Sigmoid colon (tissue), 7 donors: ENCODE measurements at places on chromosomes 11 and 22. TPM values are rescaled to one million over a fixed set of nuclear protein-coding genes. Genes with fewer than 3 reads are reported as not detected.

The HTR3B gene
- 0.07 TPM for polyA plus RNA-seq

The IGF2 gene
- 7.8 TPM for polyA plus RNA-seq

The VSIG10L2 gene
- polyA plus RNA-seq, result not detected

The KCNK7 gene
- polyA plus RNA-seq, result 1.4 TPM

DNA sequence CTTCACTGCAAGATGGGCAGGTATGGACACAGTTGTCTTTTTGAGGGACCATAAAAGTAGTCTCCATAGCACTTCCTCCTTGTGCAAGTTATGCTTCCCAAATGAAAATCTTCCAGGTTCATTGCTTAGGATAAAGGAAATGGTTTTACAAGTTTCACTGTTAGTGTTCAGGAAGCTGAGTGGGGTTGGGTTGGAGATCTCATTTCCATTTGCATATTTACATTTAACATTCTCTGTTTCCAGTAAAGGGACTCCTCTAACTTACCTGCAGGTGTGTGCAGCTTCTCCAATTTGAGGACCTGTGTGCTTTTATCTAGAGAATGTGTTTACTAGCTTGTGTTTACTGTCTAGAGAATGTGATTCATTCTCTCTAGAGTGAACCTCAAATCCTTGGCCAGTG lies 141.3 kb upstream of the POU2AF2 start:
- H3K27ac ChIP-seq, result no peak overlapping the region
- H3K4me3 ChIP-seq, result no peak overlapping the region

GRCh38 chr11:119295178-119295577 lies 21.8 kb downstream of the MCAM start:
- DNase-seq, result no peak
- no peaks in the 10 kb centered on the region for H3K27me3 ChIP-seq
- H3K4me1 ChIP-seq, result peaks cover 25% of the 10 kb centered on the region
- H3K27ac ChIP-seq, result no peak overlapping the region

DNA sequence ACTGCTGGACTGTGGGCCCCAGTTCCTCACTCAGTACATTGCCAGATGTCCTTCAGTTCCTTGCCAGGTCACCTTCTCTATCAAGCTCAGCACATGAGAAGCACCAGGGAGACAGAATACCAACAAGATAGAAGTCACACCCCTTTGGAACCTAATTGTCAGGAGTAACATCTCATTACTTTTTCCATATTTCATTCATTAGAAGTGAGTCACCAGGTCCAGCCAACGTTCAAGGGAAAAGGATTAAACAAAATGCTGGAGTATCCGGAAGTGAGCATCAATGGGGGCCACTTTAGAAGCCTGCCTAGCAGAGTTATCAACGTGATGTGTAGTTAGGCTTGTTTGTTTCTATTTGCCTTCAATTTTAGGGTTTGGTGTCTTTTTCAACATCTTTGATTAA lies 569.3 kb downstream of the MIAT start:
- no peak overlapping the region for H3K27ac ChIP-seq
- H3K4me3 ChIP-seq, result no peak overlapping the region
- no peak for DNase-seq
- peaks cover 20% of the 10 kb centered on the region for H3K4me1 ChIP-seq
- no peaks in the 10 kb centered on the region for H3K27me3 ChIP-seq

DNA sequence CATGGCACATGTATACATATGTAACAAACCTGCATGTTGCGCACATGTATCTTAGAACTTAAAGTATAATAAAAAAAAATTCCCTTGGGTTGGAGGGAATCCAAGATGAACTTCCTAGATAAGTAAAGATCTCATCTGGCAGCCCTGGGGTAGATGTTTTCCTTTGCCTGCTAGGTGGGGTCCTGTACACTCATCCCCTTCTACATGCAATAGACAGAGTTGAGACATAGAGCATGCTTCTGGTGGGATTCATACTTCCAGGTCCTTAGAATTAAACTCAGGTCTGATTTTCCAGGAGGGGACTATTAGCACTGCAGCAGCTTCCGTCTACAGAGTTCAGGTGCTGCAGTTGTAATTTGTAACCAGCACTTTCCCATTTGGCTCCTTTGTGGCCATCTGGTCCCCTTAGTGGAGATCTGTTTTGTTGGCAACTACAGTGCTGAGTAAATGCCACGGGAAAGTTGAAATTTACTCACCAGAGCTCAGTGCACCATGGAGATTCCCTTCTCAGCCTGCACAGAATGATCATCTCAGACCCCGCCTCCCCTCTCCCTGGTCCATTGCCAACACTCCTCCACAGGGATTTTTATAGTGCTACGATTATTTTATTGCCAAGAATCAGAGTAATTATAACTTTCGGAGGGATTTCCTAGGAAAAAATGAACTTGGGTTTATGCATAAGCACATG lies 220.1 kb upstream of the E2F8 start:
- DNase-seq, result no peak
- no peaks in the 10 kb centered on the region for H3K36me3 ChIP-seq
- H3K27me3 ChIP-seq, result no peaks in the 10 kb centered on the region
- H3K4me1 ChIP-seq, result no peaks in the 10 kb centered on the region

DNA sequence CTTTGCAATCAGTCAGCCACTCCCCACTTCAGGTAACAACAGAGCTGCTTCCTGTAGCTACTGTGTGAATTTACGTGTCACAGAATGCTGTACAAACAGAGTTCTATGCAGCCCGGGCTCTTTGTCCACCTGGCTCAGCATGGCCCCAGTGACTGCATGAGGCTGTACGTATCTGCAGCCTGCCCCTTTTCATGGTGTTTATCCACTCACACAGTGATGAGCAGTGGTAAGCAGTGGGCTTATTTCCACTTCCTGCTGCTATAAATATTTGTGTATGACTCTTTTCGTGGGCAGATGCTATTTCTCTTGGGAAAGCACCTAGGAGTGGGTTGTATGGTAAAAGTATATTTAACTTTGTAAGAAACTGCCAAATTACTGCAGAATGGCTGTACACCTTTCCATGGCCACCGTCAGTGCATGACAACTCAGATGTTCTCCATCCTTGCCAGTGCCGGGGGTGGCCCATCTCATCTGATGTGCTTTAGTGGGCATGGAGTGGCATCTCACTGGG lies 43.3 kb downstream of the MYEOV start:
- no peaks in the 10 kb centered on the region for H3K36me3 ChIP-seq
- no peak overlapping the region for H3K27ac ChIP-seq
- no peak for DNase-seq
- H3K4me1 ChIP-seq, result no peaks in the 10 kb centered on the region

- H3K27ac ChIP-seq, result no peak overlapping the region
- no peaks in the 10 kb centered on the region for H3K27me3 ChIP-seq
- DNase-seq, result no peak
- peaks cover 33% of the 10 kb centered on the region for H3K36me3 ChIP-seq
These were observed 42.6 kb downstream of the BRD1 start for GRCh38 chr22:49785046-49785521.

- peaks cover 10% of the 10 kb centered on the region for H3K27me3 ChIP-seq
- H3K36me3 ChIP-seq, result no peaks in the 10 kb centered on the region
- DNase-seq, result no peak
- H3K27ac ChIP-seq, result no peak overlapping the region
These were observed 156.8 kb downstream of the MYO18B start for GRCh38 chr22:25898707-25899365.

DNA sequence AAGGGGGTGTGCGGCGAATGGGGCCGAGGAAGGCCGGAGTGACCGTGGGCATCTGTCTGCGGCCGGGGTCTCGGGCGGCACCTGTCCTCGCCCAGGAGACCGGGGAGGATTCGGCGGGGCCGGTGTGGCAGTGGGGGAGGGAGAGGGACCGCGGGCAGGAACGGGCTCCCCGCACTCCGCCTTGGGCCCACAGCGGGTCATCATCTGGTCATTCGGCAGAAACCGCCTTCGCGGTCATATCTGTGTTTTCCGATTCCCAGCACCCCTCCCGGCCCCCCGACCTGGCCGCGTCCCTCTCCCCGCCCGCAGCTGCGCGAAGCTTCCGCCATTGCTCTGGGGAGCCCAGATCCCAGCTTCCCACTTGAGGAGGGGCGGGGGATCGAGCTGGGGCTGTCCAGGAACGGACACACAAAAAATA lies 824 bp upstream of the CBX6 start:
- peaks cover 44% of the 10 kb centered on the region for H3K4me1 ChIP-seq
- no peaks in the 10 kb centered on the region for H3K27me3 ChIP-seq
- peak overlapping the region; percentile 77 for H3K4me3 ChIP-seq
- H3K27ac ChIP-seq, result peak overlapping the region; percentile 99
- peak; percentile 89 for DNase-seq

DNA sequence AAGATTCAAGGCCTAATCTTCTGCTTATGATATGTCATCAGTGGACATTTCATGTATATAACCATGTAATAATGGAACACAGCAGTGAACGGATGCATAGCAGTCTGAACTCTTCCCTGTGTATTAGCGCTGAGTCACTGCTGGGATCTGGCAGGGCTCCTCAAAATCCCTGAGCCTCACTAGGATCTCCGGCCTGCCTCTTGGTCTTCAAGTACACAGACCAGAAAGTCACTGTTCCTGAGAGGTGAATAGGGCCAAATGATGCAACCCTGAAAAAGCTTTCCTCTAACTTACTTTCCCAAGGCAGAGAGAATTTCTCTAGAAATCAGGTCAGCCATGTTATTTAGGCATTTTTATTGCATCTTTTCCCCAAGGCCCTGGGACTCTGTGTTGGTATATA lies 35.0 kb downstream of the POU2AF1 start:
- H3K36me3 ChIP-seq, result no peaks in the 10 kb centered on the region
- no peaks in the 10 kb centered on the region for H3K27me3 ChIP-seq
- peaks cover 15% of the 10 kb centered on the region for H3K4me1 ChIP-seq
- no peak overlapping the region for H3K4me3 ChIP-seq
- H3K27ac ChIP-seq, result no peak overlapping the region
- DNase-seq, result peak; percentile 93

- H3K27me3 ChIP-seq, result no peaks in the 10 kb centered on the region
- H3K4me1 ChIP-seq, result no peaks in the 10 kb centered on the region
- peak overlapping the region; percentile 36 for H3K27ac ChIP-seq
- DNase-seq, result no peak
- H3K36me3 ChIP-seq, result no peaks in the 10 kb centered on the region
- H3K4me3 ChIP-seq, result no peak overlapping the region
These were observed 93.5 kb downstream of the COMMD9 start for GRCh38 chr11:36195496-36196354.
